ENCODE measurements at places on chromosomes 7 and 10.

GRCh38 chr7:94160719-94161435 lies 156.7 kb upstream of the BET1 start:
- no peak for DNase-seq

DNA sequence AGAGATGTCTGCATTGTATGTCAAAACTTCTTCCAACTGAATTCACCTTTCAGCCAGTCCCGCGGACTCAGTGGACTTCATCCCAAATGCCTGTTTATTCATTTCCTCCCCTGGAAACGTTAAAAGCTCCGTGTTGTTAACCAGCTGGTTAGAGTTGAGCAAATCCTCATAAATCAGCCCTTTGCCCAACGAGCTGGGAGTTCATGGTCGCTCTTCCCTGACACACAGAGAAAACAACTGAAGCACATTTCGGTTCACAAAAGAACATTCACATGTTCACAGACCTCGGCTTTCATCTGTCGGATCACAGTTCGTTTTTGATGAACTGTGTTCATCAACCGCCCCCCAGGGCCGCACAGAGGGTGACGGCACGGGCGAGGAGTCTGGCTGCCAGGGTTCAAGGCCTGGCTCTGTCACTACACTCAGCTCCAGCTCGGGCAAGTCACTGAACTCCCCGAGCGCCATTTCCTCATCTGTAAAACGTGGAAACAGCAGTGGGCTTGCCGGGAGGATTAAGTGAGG lies 62.6 kb downstream of the GLI3 start:
- DNase-seq = no peak

DNA sequence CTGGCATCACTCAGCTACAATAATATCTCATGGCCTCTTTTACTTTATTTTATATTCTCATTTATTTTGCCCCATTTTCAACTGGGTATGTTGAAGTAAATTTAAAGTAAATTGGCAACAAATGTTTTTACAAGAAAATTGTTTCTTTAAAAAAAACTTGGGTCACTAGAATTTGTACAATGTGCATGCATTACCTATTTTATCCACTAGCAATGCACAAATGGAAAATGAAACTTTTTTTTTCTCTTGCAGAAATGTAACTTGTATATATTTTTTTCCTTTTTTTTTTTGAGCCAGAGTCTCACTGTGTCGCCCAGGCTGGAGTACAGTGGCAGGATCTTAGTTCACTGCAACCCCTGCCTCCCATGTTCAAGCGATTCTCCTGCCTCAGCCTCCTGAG lies 10.3 kb upstream of the H2AZ2 start:
- no peak for DNase-seq

GRCh38 chr7:128672927-128673517 lies 930 bp downstream of the GARIN1A start:
- no peak for DNase-seq

DNA sequence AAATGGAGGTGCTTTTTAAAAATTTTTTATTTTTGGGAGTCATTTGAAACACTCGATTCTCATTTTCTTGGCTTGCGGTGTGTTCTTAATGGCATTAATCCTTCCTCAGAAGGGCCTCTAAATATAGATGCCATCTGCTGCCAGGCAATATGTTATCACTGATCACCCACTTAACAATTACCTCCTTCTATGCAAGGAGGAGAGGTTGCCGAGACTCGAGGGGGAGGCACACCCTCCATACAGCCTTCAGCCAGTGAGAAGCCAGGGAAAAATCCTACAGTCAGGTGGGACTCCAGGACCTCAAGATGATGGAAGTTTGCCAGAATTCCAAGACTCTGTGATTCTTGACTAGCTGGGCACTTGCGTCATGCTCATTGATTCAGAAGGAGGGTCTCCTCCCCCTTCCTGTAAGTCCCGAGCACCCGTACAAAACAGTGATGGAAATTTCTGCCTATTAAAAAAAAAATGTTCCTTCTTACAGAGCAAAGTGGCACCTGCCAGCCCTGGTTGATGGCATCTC lies 574.5 kb downstream of the TYW1 start:
- no peak for DNase-seq
